ENCODE measurements at places on chromosomes 5 and 9. TPM values are rescaled to one million over a fixed set of nuclear protein-coding genes. Genes with fewer than 3 reads are reported as not detected.

DNA sequence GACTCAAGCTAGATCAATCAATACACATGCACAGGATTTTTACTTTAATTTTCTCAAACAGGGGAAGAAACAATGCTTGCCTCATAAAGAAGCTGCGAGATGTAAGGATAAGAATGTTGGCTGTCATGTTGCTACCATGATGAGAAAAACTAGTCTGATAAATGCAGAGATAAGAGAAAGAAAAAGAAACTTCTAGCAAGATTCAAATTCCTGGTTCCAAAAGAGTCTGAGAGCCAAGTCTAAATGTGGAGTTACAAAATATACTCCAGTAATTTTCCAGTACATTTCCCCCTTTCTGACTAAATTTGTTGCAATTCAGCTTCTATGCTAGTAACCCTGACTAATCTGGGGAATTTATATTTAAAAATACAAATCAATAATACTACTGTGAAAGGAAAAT, 10.4 kb upstream of the ANXA1 start:
- H3K27me3 ChIP-seq, result no peaks in the 10 kb centered on the region
- no peak for DNase-seq
- no peak overlapping the region for H3K27ac ChIP-seq
- no peak overlapping the region for H3K4me3 ChIP-seq
- peaks cover 12% of the 10 kb centered on the region for H3K4me1 ChIP-seq

GRCh38 chr9:99906403-99907207, at the start of gene STX17:
Gene STX17 (plus strand): TSS chr9:99906654. CDS start chr9:99915240, 8,586 bp downstream.
- H3K4me3 ChIP-seq, result peak within 1 kb of the TSS; percentile 91
- DNase-seq, result peak; percentile 76
- no peaks in the 10 kb centered on the region for H3K36me3 ChIP-seq
- no peaks in the 10 kb centered on the region for H3K27me3 ChIP-seq

GRCh38 chr5:113505181-113505580, 8.3 kb upstream of the YTHDC2 start:
- DNase-seq, result no peak
- no peak overlapping the region for H3K27ac ChIP-seq
- H3K4me1 ChIP-seq, result no peaks in the 10 kb centered on the region
- no peaks in the 10 kb centered on the region for H3K27me3 ChIP-seq
- H3K36me3 ChIP-seq, result no peaks in the 10 kb centered on the region

- no peak for DNase-seq
- no peak overlapping the region for H3K27ac ChIP-seq
- no peaks in the 10 kb centered on the region for H3K27me3 ChIP-seq
- H3K4me3 ChIP-seq, result no peak overlapping the region
Measured at GRCh38 chr9:94949370-94949769, 222.9 kb downstream of the AOPEP start.

DNA sequence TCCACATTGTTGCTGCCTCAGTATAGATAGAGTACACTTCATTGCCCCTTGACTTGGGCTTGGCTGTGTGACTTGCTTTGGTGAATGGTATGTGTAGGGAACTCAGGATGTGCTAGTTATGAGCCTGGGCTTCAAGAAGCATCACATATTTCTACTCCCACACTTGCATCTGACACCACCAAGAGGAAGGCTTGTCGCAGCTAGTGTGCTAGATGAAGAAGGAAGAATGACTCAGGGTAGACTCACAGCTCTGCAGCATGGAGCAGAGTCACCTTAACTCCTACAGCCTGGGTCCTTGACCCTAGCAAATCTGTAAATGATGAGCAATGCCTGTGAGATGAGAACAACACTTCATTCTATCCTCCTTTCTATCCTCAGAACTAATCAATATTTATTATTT, 261.8 kb downstream of the ASTN2 start:
- no peak overlapping the region for H3K4me3 ChIP-seq
- H3K27ac ChIP-seq, result no peak overlapping the region
- no peak for DNase-seq
- H3K27me3 ChIP-seq, result no peaks in the 10 kb centered on the region
- no peaks in the 10 kb centered on the region for H3K4me1 ChIP-seq
- H3K36me3 ChIP-seq, result no peaks in the 10 kb centered on the region

GRCh38 chr9:18545636-18546360, 71.8 kb downstream of the ADAMTSL1 start:
- no peaks in the 10 kb centered on the region for H3K27me3 ChIP-seq
- H3K27ac ChIP-seq, result no peak overlapping the region
- no peaks in the 10 kb centered on the region for H3K36me3 ChIP-seq
- H3K4me1 ChIP-seq, result no peaks in the 10 kb centered on the region
- no peak overlapping the region for H3K4me3 ChIP-seq
- DNase-seq, result no peak

- no peaks in the 10 kb centered on the region for H3K27me3 ChIP-seq
- H3K4me1 ChIP-seq, result peaks cover 15% of the 10 kb centered on the region
Measured at GRCh38 chr5:90169078-90169477, 240.5 kb downstream of the CETN3 start.

DNA sequence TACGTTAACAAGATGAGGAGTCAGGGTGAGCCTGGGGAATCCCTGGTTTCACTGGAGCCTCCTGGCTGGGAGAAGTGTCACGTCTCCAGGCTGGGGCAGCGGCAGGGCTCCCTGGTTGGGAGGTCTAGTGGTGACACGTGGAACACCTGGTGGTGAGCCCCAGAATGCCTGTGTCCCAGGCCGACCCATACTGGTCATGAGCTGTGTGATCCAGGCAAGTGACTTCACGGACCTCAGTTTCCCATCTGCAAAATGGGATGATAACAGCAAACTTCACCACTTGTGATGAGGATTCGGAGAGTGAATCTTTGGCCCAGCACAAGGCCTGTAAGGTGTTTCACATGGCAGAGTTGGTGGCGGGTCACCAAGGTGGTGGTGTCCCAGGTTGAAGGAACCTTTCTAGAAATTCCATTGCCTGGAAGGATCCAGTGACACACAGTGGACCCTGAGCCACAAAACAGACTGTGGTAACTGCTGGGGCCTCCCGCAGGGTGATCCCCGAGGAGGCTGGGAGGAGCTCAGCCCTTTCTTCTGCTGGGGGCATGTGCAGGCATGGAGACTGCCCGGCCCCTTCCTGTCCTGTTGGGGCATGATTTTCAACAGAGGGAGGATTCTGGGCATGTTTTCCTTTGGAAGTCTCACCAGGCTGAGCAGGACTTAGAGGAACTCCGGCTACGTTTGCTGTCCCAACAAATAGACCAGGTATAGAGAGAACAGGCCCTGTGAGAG, 153.9 kb upstream of the IER5L start:
- H3K36me3 ChIP-seq, result no peaks in the 10 kb centered on the region
- peaks cover 36% of the 10 kb centered on the region for H3K4me1 ChIP-seq
- peak overlapping the region; percentile 86 for H3K27ac ChIP-seq
- DNase-seq, result no peak

DNA sequence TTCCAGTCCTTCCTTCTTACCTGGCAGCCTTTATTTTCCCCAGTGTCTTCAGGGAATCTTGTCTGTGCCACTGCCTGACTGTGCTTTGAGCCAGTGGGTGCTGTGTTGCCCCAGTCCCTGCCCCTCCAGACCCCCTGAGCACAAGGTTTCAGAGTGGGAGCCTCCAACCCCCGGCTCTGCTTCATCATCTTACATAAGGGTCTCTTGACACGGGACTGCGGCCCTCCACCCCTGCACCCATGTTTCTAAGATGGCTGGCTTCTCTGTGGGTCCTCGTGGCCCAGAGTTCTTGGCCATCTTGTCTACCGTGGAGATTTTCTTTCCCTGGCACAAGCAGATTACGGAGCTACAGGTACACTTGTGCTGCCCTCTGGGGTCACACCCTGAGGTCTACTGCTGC, 194.1 kb downstream of the CACNA1B start:
- H3K4me3 ChIP-seq, result no peak overlapping the region
- no peak overlapping the region for H3K27ac ChIP-seq
- DNase-seq, result peak; percentile 2
- no peaks in the 10 kb centered on the region for H3K4me1 ChIP-seq

- no peak for DNase-seq
- H3K4me1 ChIP-seq, result no peaks in the 10 kb centered on the region
- no peaks in the 10 kb centered on the region for H3K27me3 ChIP-seq
- H3K36me3 ChIP-seq, result no peaks in the 10 kb centered on the region
- H3K4me3 ChIP-seq, result no peak overlapping the region
Measured at GRCh38 chr9:132712753-132713152, 42.5 kb downstream of the GTF3C4 start.

DNA sequence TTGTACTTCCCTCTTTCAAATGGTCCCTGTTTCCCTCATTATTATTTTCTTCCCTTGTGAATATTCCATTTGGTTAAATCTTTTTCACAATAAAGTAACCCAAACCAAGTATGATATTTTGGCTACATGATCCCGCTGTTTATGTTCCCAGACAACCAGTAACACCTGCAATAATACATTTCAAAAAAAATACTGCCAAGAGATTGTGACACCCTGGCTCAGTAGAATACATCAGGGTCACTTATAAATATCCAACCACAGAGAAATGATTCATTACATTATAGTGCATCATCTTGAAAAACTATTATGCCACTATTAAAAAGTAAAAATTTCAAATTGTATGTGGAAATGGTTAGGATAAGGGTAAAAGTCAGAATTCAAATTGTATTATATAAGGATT, 7.2 kb upstream of the OXCT1 start:
- DNase-seq, result no peak
- no peak overlapping the region for H3K4me3 ChIP-seq
- no peaks in the 10 kb centered on the region for H3K27me3 ChIP-seq
- no peaks in the 10 kb centered on the region for H3K36me3 ChIP-seq
- no peaks in the 10 kb centered on the region for H3K4me1 ChIP-seq
- no peak overlapping the region for H3K27ac ChIP-seq

DNA sequence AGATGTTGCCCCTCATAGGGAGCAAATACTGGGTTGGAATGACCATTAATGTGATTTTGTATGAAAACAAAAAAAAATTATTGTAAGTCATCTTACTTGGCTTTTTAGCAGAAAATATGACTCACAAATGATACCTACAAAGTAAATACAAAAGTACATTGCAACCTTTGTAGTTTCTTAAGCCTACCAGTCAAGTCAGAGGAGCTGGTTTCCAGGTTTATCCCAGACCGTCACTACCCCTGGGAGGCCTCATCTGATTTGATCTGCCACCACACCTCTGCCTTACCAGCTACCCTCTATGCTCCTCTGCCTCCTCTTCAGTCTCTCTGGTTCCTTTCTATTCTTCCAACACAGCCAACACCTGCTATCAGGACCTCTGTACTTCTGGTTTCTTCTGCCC, 349.9 kb upstream of the CCNH start:
- H3K27ac ChIP-seq, result no peak overlapping the region
- no peaks in the 10 kb centered on the region for H3K4me1 ChIP-seq
- no peak for DNase-seq
- H3K36me3 ChIP-seq, result no peaks in the 10 kb centered on the region
- no peak overlapping the region for H3K4me3 ChIP-seq

DNA sequence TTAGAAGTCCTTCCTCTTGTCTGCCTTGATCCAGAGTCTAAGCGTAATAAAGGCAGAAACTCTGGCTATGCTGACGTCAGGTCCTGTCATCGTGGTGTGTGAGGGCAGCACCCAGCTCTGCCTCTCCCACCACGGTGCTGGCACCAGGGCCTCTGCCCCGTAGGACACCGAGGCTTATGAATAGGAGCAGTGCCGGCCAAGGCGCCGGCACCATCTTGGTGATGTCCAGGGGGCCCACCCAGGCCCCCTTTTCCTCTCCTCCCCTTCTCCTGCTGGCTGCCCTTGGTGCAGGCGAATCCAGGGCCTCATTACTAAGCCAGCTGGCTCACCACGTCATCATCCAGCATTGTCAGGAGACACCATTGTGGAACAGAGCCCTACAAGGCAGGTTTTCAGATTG, 252.3 kb downstream of the FANCC start:
- peaks cover 95% of the 10 kb centered on the region for H3K4me1 ChIP-seq
- DNase-seq, result no peak
- H3K27ac ChIP-seq, result peak overlapping the region; percentile 78
- H3K4me3 ChIP-seq, result no peak overlapping the region
- peaks cover 4% of the 10 kb centered on the region for H3K36me3 ChIP-seq

DNA sequence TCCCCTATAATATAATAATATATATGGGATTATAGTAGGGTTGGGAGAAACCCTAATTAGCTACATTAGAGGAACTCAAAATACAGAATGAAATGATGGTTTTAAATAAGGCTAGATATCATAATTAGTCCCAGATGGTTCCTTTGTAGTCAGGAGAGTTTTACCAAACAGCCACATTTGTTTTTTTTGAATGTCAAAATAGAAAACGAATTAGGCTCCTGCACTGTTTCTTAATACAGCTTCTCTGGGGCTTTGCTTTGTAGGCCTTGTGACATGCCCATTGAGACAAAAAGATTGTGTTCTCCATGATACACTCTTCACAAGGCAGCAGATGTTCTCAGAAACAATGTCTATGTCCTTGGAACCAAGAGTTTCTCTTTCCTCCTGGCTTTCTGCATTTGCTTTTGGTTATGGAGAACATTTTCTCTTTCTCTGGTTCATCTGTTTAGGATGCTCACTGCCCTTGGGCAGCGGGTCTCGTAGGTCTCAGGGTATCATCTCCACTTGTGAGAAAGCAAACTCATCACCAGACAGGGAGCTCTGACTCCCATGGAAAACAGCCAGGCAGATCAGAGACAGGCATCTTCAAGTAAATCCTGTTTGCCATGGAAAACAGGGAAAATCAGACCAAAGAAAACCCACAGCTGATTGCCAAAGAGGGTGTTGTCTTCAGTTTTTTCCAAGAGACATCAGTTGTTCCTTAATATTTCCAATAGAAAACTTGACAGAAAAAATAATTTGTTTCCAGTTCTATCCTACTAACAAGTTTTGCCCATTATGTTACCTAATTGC, 54.1 kb upstream of the RPS23 start:
- no peaks in the 10 kb centered on the region for H3K4me1 ChIP-seq
- H3K4me3 ChIP-seq, result no peak overlapping the region
- no peaks in the 10 kb centered on the region for H3K36me3 ChIP-seq
- H3K27me3 ChIP-seq, result no peaks in the 10 kb centered on the region

DNA sequence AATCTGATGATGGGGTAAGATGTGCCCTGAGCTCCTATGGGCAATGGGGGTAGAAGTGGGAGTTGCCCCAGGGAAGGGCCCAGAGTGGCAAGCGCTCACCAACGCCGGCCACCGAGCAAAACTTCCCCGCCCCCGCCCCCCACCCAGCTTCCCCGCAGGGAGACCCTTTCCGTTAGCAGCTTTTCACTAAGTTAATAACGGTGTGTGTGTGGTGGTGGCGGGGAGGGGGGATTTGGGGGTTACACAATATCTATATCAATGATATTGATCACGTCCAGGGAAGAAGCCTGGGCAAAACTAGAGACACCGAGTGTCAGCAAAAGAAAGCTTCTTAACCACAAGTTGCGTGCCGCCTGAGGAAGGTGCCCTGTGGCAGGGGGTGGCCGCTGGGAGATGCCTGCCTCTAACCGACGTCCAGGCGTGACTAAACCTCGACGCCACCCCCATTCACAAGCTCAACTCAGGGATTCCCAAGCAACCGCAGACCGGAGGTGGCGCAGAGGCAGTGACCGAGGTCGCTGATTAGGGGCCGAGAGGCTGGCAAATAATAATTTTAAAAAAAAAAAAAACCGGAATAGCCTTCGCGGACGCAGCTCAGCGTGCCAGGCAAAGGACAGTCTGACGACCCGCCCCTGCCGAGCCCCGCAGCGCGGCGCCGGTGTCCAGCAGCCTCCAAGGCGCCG, 222.6 kb downstream of the MEF2C start:
- no peaks in the 10 kb centered on the region for H3K27me3 ChIP-seq
- H3K4me3 ChIP-seq, result no peak overlapping the region
- no peak for DNase-seq
- H3K27ac ChIP-seq, result no peak overlapping the region

SLC6A18 gene
- not detected for total RNA-seq

ADAMTS2 gene
- 19.1 TPM for total RNA-seq

FRMPD1 gene
- 0.78 TPM for total RNA-seq

SLCO6A1 gene
- total RNA-seq, result not detected

NTNG2 gene
- 2.0 TPM for total RNA-seq

UGT3A2 gene
- total RNA-seq, result not detected

CAVIN4 gene
- not detected for total RNA-seq

POU5F2 gene
- total RNA-seq, result 5.2 TPM

IL7R gene
- 13.5 TPM for total RNA-seq

Data from body of pancreas (tissue), 4 donors.